ENCODE measurements at places on chromosomes 1 and 21. TPM values are rescaled to one million over a fixed set of nuclear protein-coding genes. Genes with fewer than 3 reads are reported as not detected.

OR10J1 gene
- total RNA-seq: not detected

GRCh38 chr1:229406798-229407197 lies 27.1 kb downstream of the ACTA1 start:
- DNase-seq: no peak

ERICH3 gene
- total RNA-seq: not detected

DNA sequence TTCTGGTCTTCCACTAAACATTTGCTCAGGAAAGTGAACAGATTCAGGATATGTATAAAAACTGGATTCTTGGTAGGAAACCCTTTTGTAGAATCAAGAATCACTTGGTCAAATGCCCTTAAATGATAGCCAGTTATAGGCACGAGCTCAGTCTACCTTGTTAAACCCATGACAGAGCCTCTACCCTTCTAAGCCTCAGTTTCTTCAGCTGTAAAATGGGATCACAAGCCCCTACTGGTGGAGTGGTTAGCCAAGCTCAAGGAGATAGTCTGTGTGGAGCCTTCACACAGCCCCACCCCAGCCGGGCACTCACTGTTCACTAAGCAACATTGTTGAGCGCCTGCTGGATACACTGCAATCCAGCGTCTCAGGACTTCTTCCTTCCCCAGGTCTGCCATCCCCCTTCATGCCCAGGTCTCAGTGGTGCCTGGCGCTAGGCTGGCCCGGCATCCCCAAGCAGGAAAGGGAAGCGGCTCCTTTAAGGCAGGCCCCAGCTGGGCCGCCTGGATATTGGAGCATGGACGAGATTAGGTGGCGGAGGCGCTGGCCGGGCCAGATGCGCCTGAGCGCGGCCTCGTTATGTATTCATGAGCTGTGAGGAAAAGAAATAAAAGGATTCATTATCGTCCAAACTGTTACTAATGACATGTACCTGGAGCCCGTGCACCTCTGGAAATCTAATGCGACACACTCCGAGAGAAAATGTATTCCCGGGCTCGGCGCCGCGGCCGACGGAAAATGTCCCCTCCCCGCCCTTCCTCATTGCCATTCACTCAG lies 75.6 kb downstream of the TAS1R2 start:
- DNase-seq: no peak

AMY1B gene
- not detected for total RNA-seq

DNA sequence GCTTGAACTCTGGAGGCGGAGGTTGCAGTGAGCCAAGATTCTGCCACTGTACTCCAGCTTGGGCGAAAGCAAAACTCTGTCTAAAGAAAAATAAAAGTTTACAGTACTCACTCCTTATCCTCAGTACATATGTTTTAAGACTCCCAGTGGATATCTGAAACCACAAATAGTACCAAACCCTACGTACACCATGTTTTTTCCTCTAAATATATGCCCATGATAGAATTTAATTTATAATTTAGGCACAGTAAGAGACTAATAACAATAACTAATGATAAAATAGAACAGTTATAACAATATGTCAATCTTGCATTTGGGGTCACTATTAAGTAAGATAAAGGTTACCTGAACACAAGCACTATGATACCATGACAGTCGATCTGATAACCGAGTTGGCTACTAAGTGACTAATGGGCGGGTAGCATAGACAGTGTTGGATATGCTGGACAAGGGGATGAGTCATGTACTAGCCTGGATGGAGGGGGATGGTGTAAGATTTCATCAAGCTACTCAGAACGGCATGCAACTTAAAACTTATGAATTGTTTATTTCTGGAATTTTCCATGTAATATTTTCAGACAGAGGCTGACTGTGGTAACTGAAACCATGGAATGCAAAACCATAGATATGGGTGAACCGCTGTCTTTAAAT lies 43.7 kb downstream of the ST7L start:
- DNase-seq: no peak
